ENCODE measurements at places on chromosomes 12 and 14. TPM values are rescaled to one million over a fixed set of nuclear protein-coding genes. Genes with fewer than 3 reads are reported as not detected.

The ERBB3 gene
- 73.9 TPM for polyA plus RNA-seq

- DNase-seq = no peak
Measured at GRCh38 chr12:14664434-14665023, 31.9 kb downstream of the GUCY2C start.

DNA sequence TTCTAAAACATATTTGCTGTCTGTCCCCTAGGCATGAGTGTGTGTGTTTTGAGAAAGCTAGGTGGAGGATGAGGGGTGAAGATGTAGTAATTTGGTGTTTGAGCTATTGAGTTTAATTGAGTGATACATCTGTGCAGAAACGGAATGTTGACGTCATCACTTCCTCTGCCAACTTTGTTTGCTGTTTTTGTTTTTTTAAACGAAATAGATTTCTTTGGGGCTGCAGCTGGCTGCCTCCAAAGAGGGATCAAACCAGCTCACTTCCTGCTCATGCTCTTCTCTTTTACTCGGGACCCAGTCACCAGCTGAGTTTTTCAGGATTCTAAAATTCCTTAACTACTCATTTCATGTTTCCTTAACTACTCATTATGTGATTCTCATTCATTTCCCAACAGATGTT, 19.5 kb upstream of the CRACR2A start:
- DNase-seq = no peak

DNA sequence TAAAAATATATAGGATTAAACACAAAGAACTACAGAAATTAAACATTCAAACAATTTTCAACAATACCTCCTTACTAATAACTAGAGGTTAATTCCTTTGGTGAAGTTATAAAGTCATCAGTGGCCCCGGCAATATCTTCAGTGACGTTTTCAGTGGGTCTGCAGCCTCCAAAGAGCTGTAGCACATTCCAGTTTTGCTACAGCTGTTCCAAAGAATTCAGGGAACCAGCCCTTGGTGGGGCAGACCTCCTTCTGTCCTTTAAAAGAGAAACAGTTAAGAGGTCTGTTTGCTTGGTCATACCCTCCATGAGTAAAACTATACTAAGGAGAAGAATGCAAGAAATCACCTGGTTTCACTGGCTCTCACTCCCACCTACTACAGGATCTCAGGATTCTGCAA, 99.2 kb upstream of the ZDHHC17 start:
- no peak for DNase-seq

DNA sequence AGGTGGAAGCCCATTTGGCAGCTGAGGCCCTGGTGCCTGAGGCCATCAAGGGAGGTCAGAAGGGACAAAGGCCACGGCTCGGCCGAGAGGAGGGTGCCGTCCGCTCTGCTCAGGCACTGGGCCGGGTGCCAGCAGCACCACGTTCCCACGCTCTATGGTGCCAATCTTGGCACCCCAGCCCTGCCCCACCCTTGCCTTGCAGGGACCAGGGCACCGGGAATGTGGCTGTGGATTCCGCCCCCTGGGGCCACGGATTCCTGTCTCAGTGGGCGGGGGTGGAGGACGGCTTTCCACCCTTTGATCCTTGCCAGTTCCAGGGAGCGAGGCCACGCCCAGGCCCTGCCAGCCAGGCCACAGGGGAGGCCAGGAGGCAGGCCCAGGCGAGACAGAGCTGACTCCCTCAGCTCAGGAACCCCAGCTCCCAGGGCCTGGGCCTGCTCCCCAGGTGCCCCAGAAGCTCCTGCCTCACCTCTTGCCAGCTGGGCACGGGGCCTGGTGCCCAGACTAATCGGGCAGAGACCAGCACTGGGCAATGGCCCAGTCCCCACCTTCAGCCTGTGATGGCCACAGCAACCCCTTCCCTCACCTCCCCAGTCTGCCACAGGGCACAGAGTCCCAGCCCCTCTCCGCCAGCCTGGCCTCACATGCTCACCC, 26.4 kb upstream of the GPR132 start:
- no peak for DNase-seq

GRCh38 chr12:78793491-78793890, 71.1 kb upstream of the SYT1 start:
- DNase-seq = no peak

The CPM gene
- 27.6 TPM for polyA plus RNA-seq

The STRAP gene
- 213 TPM for polyA plus RNA-seq

DNA sequence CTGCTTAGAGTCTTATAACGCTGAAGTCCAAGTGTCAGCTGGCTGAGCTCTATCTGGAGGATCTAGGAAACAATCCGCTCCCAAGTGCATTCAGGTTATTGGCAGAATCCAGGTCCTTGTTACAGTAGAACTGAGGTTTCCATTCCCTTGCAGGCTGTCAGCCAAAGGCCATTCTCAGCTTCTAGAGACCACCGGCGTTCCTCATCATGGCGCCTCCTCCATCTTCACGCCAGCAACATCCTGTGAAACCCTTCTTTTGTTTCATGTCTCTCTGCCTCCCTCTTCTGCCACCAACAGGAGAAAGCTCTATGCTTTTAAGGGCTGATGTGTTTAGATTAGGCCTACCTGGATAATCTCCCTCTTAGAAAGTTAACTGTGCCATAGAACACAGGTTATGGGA, 133.0 kb upstream of the RASSF8 start:
- DNase-seq = no peak

DNA sequence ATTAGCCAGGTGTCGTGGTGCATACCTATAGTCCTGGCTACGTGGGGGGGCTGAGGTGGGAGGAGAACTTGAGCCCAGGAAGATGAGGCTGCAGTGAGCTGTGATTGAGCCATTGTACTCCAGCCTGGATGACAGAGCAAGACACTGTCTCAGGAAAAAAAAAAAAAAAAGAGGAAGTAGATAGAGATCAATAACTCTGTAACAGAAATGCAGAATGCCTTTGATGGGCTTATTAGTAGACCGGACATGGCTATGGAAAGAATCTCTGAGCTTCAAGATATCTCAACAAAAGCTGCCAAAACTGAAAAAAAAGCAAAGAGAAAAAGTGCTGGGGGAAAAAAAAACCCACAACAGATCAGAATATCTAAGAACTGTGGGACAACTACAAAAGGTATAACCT, 37.5 kb downstream of the GPR68 start:
- no peak for DNase-seq

- DNase-seq = no peak
Measured at GRCh38 chr14:68808696-68809480, 16.0 kb upstream of the ZFP36L1 start.

- DNase-seq = no peak
Measured at GRCh38 chr14:64955297-64955696, 12.8 kb upstream of the GPX2 start.

DNA sequence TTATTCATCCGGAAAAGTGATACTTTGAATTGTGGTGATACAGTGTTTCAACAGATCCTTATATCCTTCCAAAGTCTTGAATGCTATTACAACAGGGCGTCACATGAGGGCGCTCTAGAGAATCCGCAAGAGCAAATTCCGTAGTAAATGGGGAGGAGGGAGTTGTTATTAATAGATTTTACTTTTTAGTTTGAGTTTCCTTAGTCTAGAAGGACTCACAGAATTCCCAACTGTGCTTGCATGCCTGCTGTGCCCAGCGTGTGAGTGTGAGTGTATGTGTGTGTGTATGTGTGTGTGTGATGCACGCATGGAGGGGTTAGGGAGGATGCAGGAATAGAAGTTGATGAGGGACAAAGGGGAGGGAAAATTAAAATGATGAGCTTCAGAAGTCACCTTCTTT, 375.3 kb downstream of the C12orf75 start:
- DNase-seq = peak; percentile 53

- no peak for DNase-seq
Measured at GRCh38 chr12:53056296-53056695, 6.4 kb downstream of the TNS2 start.

GRCh38 chr12:75579552-75579951, 68.1 kb upstream of the KRR1 start:
- DNase-seq = no peak

- DNase-seq = no peak
Measured at GRCh38 chr14:102751088-102751487, 26.2 kb upstream of the TRAF3 start.

DNA sequence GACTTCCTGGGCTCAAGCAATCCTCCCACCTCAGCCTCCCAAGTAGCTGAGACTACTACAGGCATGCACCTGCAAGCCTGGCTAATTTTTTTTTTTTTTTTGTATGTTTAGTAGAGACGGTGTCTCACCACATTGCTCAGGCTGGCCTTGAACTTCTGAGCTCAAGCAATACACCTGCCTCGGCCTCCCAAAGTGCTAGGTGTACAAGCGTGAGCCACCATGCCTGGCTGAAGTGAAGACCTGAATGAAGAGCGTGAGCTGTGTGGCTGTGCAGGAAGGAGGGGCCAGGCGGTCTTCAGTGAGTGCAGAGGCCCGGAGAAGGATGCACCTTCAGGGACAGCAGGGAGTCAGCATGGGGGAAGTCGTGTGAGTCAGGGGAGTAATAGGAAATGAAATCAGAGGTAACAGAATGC, 14.9 kb upstream of the NFKBIA start:
- no peak for DNase-seq

DNA sequence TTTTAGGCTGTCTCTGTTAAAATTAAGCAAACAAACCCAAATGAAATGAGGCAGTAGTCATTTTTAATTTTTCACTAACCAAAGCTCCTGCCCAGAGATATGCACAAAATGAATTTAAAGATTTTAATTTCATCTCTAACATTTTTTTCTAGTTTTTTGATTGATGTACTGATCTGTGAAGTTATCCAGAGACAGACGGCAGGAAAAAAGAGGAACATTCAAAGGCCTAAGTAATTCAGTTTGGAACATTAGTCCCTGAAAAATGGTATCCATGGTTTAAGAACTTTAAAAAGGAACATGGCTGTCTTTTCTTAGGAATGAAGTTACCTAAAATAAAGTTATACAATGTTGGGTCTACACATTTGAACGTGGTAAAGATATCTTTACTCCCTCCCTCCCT, 498.8 kb upstream of the LMO3 start:
- DNase-seq = no peak

GRCh38 chr14:82492157-82492556, 958.5 kb upstream of the SEL1L start:
- DNase-seq = no peak

DNA sequence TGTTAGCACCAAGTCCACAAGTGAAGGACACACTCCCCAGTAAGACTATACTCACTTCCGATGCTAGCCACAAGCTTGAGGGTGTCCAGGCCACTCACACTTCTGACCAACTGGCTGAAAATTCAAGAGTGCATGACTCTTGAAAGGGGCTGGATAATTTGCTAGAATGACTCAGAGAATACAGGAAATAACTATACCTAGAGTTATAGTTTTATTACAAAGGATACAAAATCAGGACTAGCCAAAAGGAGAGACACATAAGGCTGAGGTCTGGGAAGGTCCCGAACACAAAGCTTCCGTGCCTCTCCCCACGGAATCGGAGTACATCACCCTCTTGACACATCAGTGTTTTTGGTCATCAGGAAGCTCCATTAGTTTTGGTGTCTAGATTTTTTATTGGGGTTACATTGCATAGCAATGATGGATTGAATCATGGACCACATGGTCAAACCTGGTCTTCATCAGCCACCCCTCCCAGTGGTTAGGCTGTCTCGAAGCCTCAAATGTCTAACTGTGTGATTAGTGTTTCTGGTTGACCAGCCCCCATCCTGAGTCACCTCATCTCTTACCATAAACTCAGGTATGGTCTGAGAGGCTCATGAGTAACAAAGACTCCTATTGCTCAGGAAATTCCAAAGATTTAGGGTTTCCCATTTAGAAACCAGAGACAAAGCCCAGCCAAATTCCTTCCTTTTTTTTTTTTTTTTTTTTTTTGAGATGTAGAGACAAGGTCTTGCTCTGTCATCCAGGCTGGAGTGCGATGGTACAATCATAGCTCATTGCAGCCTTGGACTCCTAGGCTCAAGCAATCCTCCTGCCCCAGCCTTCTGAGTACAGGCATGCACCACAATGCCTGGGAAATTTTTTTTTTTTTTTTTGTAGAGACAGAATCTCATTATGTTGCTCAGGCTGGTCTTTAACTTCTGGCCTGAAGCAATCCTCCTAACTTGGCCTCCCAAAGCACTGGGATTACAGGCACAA, 472.0 kb upstream of the TBX3 start:
- DNase-seq = no peak

The CCDC60 gene
- 0.15 TPM for polyA plus RNA-seq

The TBX3 gene
- 79.5 TPM for polyA plus RNA-seq

DNA sequence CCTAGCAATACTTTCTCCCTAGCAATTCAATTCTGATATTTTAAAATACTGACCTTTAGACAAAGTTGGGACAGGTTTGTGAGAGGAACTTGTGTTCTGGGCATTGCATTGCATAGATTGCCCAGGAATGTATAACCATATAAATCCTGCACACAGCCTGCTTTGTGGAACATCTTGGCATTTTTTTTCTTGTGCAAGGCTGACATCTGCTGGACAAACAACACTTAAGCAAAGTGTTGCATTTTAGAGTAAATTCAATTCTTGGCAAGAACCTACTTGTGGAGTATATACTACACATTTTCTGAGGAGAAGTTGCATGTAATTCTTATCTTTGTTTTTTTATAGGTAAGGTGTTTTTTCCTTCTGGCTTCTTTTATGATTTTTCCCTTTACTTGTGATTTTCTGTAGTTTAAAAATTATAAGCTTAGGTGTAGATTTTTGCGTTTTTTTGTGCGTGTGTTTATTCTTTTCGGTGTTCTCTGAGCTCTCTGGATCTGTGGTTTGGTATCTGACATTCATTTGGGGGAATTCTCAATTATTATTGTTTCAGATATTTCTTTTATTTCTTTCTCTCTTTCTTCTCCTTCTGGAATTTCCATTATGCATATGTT, 26.4 kb downstream of the TESPA1 start:
- peak; percentile 47 for DNase-seq

DNA sequence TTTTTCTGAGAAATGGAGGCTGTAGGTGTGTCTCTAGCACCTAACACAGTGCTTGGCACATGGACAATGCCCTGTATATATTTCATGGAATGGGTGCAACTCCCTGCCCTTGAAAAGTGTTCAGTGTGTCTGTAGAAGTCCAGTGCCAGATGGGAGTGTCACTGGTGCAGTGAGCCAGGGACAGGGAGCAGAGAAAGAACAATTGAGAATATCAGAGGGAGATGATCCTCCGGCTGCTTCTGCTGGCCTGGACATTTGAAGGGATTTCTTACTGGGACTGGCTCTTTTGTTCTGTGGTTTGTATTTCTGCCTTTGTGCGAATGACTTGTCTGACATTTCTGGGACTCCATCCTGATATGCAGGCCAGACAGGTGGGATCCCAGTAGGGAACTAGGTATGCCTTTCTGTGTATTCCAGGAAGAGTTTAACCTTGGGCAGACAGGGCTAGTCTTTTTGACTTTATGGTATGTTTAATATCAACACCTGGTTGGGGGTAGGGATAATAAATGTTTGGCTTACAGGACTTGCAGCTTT, 328.0 kb downstream of the NRXN3 start:
- DNase-seq = no peak

GRCh38 chr14:80127466-80127865, 83.8 kb downstream of the DIO2 start:
- DNase-seq = no peak

DNA sequence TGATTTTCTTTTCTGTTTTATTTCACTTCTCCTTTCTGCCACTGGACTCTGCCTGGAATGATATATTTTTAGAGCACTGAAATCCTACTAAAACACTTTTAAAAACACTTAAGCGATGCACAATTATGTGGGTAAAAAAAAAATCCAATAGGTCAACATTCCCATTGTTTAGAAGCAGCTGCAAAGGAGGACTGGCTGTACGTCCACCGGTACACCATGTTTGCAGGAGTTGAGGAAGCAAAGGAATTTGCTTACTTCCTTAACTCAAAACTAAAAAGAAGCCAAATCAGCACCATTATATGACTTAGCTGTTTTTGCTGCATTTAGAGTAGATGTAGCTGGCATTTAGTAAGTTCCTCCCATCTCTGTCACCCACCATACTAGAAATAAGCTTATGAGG, 186.8 kb upstream of the TMTC1 start:
- DNase-seq = no peak
